ENCODE measurements at places on chromosomes 7 and 10. TPM values are rescaled to one million over a fixed set of nuclear protein-coding genes. Genes with fewer than 3 reads are reported as not detected.

- DNase-seq, result peak; percentile 84
These were observed 313.4 kb downstream of the CXCL12 start for GRCh38 chr10:44071479-44071878.

- peak; percentile 37 for DNase-seq
These were observed 101.2 kb upstream of the PARD3 start for GRCh38 chr10:34916314-34916713.

DNA sequence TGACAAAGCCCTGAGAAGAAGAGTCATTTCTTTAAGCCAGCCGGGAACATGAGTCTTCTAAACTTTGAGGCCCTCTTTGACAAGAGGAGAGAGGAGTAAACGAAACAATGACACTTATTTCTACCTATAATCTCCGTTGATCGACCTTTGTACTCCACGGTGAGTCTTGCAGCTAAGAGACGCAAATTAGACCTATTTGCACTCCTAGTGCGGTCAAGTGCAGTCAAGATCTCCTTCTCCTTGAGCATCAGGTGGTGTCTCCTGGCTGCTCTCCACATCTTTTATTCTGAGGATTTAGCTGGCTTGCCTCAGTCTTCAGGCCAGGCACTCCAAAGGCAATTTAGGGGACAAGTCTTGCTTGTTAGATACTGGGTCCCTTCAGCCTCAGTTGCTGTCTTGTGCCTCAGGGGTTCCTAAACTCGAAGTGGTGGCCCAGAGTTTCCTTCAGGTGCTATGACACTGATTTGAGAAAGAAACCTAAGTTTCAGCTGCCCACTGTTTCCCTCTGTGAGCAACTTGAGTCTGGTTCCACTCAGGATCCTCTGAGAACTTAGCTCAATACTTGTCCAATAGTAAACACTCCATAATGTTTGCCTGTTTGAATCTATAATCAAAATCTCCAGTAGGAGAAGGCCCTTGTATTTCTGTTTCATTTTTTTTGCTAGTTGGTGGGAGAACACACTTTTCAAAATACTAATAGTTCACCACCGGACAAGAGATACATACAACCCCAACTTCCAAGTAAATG is 312.9 kb downstream of the RNLS start:
- no peak for DNase-seq

DNA sequence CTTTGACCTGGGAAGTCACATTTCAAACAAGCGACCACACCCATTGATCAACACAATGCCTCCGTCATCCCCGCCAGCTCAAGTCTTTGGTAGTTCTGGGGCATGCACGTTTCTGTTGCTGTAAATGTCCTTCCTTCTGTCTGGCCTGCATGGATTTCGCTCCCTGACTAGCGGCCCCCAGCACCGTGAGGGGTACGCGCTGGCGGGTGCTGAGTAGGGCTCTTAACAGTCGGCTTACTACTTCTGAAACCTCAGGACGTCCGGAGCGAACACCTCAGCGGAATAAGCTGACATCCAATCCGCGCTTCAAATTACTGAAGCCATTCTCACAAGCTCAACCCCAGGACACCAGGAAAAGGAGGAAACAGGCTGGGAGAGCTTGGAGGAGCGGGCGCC is 505 bp downstream of the NUDCD3 start:
- peak; percentile 29 for DNase-seq

DNA sequence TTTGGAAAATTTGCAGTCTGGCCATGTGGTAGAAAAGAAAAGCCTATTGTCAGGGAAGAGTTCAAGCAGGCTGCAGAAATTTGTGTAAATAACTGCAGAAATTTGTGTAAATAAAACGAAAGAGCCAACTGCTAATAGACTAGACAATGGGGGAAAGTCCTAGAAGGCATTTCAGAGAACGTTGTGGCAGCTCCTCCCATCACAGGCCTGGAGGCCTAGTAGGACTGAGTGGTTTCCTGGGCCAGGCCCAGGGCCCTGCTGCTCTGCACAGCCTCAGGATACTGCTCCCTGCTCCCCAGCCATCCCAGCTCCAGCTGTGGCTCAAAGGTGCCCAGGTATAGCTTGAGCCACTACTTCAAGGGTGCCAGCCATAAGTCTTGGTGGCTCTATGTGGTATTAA is 50.9 kb downstream of the RSBN1L start:
- no peak for DNase-seq

DNA sequence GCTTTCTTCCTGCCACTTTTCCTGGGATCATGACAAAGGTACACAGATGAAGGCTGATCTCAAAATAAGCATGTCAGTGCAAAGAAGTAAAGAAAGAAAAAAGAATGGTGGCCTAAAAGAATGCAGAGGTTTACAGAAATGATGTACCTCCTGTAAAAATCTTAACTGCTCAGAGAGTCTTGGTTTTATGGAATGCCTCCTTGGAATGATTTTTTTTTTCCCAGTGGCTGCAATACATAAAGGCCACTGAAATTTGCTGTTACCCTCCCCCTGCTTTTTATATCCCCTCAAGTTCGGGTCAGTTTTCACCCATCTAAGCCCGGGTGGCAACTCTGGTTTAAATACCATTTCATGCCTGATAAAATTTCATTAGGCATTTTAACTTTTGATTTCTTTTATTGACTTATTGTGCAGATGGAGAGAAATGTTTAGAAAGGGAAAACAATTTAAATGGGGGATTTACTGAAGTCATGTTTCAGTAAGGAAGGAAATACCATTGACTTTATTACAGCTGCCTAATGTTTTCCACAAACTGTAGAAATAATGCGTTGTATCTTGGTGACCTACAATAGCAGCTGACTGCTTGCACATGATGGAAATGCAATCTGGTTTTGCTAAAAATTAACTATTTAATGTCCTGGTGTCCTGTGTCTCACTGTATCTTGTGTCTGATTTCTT is 102.5 kb downstream of the SAMD9 start:
- no peak for DNase-seq

DNA sequence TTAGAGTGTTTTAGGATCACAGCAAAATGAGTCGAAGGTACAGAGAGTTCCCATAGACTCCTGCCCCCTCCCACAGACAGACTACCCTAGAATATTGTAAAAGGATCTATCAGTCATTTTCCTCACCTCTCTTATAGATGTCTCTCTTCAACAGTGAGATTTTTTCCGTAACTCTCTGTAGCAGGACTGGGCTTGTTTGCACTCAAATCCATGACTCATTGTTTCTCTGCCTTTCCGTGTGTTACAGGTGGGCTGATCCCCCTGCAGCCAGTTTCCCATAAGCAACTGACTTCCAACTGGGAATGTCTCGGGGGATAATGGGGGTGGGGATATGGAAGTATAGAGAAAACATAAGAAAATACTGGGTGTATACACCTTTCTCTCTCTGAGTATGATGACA is 921.0 kb downstream of the GATA3 start:
- no peak for DNase-seq

DNA sequence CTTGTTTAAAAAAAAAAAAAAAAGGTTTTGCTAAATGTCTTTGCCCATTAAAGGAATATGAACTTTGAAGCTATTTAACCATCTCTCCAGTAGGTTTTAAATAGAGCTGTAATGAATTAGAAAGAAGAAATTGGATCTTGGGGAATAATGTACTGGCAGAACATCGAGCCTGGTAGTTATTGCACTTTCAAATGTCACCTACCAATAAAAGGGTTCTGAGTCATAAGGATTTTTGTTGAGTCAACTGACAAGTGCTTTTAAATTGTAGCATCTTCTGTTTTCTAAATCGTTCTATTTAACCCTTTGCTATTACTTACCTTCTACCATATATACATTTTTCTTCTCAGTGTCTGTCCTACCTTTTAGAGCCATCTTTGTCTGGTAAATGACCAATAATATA is 10.7 kb downstream of the CUTC start:
- no peak for DNase-seq

DNA sequence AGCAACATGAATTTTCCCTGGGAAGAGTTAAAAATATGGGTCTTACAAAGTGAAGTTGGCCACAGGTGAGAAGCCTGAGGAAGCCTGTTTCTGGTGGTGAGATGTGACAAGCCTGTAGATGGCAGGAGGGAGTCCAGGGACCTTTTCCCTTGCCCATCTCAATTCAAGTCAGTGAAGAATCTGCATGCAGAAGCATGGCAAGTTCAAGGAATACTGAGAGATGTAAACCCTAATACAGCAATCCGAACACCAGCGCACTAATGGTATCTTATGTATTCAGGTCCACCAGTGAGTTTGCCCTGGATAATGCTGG is 73.6 kb downstream of the RHOBTB1 start:
- DNase-seq, result no peak

DNA sequence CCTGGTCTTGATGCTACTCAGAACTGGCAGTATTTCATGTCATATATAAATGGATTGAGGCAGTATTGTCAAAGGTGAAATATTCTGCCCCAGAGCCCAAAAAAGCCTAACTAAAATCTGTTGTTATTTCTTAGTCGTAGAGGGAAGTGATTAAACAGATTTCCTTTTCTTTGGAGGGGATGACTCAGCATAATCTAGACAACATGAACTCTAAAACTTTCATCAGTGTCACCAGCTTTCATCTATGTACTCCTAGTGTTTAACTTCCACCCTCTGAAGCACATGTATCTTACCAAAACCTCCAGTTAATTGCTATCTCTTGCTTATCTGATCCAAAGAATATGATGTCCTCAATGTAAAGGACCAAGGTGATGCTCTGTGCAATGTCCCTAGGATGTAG is 97.1 kb upstream of the ARID5B start:
- no peak for DNase-seq

DNA sequence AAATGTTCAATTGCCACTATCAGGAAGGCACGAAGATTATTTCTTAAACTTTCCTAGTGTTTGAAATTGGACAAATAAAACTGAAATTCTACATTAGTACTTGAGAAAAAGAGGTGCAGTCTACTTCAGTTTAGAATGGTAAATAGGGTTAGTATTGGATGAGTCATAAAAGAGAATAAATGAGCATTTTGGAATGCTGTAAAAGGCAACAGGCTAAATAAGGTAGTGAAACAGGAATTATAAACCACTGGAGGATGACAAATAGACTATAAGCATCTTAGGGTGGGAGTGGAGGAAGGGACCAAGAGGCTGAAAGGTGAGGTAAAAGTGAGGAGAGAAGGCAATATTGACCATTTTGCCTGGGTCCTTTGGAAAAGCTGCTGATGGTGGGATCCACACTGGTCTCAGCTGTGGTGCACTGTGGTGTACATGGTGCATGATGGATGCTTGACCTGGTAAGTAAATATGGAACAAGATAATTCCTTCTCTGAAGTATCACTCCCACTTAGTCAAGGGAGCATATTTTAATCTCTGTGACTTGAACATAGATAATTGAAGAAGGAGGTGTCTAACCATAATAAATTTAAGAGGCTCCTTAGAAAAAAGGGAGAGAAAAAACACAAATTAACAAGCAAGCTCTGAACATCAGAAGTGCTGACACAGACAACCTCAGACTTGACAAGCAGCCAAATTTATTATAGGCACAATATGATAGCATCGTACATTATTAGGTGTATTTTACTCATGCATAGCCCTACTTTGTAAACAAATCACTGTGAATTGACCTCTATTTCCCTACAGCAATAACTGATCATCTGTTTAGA is 76.4 kb upstream of the SCIN start:
- DNase-seq, result no peak

DNA sequence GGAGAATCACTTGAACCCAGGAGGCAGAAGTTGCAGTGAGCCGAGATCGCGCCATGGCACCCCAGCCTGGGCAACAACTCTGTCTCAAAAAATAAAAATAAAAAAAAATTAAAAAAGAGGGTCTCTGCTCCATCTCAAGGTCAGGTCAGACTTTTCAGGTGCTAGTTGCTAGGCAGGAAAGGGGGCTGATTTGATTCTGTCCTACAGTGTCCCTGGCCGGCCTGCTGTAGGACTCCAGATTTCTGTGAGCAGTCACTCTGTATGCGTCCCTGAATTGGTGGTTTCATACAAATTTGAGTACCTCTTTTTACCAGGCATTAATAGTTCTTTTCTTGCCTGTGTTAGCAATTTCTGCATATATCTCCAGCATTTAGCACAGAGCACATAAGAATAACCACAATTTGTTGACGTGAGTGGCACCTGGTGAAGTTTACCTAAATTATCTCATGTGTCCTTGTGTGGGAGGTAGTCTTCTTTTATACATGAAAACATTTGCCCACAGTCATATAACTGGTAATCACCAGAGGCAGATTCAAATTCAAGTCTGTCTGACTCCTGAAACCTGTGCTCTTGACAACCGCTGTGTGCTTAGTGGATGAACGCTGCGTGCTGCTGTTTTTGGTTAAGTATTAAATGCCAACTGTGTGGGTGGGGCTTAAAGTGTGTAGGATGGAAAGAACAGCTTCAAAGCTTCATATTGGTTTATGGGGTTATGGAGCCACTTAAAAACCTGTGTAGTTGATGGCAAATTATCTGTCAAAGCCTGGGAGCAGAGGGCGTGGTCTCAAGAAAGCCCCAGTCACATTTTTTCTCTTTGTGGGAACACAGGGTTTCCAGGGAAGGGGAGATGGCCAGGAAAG is 3.2 kb upstream of the ZNF775 start:
- DNase-seq, result no peak

DNA sequence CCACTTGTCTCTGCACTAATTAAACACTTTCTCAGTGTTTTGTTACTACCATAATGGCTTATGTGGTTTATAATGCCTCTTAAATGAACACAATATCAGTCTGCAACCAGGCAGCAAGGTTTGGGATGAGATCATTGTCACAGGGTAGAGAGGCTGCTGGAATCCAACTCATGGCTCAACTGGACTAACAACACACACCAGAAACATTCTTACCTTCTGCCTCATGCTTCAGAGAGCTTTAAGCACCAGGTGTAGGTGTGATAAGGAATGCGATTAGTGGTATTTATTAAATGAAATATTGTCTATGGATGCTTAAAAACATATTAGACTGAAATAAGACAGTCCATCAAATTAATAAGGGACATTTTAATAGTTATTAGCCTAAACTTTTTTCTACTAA is 25.4 kb downstream of the PTF1A start:
- no peak for DNase-seq

DNA sequence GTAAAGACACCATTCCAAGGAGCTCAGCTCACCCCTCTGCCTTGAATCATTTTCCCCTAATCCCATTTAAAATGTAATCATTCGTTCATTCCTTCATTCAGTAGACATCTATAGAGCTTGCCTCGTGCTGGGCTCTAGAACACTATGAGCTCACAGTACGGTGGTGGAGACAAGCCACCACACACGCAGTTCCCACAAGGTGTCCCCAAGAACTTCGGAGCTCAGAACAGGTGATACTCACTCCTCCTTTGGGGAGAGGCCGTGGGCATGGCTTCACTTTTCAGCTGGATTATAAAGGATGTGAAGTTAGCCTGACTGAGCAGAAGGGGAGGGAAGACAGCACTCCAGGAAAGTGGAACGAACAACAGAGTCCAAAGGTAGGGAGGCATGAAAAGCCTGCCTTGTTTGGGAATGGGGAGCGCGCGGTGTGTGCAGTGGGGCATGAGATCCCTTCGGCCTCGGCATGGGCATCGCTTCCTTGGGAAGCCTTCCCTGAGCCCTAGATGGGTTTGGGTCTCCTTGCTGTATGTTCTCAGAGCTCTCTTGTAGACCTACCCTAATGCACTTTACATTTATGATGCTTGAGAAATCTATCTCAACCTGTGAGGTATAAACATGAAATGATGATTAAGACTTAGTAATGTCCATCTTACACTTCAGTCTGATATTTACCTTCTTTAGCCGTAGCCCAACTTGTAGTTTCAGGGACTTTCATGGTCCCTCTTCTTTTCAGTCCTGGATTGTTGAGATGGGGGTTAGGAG is 809 bp upstream of the OGA start:
- DNase-seq, result no peak

MET gene
- total RNA-seq, result 49.4 TPM

GPNMB gene
- 65.4 TPM for total RNA-seq

PNLIPRP1 gene
- total RNA-seq, result not detected

AKR1C4 gene
- total RNA-seq, result not detected
